B cell (primary cell): ENCODE measurements at places on chromosomes 6 and 20.
A peak's percentile ranks its signal among the peaks of the same experiment; 100 is the strongest.

- no peak for DNase-seq
Observed at GRCh38 chr20:47319517-47320252, 36.8 kb downstream of the ZMYND8 start.

DNA sequence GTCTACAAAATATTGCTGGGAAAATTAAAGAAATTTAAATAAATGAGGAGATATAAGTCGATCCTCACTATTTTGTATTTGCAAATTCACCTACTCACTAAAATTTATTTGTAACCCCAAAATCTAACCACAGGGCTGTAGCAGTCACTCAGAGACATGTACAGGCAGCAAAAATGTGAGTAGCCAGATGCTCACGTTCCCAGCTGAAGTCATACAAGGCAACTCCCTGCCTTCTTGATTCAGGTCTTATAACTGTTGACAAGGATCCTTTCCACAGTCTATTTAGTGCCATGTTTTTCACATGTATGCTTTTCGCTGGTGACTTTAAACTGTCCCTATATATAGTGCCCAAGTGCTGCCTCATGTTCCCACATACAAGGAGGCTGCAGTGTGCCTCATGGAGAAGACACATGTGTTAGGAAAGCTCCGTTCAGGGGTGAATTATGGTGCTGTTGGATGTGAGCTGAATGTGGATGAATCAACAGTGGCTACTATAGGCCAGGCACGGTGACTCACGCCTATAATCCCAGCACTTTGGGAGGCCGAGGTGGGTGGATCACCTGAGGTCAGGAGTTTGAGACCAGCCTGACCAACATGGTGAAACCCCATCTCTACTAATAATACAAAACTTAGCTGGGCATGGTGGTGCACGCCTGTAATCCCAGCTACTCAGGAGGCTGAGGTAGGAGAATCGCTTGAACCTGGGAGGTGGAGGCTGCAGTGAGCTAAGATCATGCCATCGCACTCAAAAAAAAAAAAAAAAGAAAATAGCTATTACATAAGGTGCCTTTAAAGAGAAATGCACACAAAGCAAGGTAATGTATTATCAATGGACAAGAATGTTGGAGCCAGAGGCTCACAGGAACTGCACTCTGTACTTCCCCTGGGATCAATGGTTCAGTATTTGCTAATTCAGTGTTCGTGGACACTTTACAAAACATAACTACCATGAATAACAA, 55.3 kb downstream of the STK35 start:
- no peak for DNase-seq

DNA sequence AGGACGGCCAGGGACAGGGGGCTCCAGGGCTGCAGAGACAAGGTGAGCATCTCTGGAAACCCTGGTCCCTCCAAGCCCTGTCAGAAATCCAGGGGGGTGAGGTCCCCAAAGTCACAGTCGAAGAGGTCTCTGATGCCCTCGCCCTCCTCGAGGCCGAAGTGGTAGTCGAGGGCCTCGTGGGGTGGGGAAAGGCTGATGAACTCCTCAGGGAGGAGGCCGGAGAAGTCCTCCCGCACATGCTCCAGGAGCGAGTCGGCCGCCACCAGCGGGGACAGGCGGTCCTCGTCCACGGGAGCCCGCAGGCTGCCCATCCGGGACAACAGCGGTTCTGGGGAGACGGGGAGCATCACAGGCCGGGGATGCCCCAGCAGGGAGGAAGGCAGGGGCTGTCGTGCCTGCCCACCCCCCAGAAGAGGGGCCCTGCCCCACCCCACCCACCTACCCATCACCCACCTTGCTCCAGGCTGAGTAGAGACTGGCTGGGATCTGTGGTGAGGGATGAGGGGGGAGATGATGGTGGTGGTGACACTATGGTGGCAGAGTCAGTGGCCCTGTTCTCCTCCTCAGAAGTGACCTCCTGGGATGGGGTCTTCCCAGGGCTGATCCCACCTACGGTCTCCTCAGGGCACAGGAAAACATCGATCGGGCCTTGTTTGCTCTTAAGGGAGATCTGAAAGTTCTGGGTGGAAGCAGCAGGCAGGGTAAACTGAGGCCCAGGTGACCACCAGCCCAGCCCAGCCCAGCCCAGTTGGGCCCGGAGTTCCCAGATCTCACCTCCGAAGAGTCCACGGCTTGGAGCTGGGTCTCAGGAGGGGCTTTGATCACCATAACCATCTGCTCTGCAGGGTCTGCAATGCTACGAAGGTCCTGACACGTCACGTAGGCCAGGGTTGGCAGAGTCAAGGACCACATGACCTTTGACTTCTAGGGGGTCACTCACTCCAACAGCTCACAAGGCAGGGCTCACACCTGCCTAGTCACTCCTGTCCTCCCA, 2.7 kb upstream of the NECAB3 start:
- no peak for DNase-seq

DNA sequence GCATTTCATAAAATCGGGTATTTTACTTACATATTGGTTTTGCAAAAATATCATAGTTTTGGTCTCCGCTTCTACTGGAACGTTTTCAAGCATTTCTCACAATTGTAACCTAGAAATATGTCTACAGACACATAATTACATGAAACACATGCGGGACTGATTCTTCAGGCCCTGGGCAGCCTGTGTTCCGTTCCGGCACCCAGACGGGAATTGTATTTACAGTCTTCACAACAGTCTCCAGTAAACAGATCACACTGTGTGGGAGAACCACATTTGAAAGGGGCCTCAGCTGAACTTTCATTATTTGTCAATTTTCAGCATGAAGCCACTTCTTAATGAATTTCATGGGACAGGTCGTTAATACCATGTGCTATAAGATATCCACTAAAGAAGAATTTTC, 196.9 kb downstream of the DST start:
- DNase-seq: no peak

DNA sequence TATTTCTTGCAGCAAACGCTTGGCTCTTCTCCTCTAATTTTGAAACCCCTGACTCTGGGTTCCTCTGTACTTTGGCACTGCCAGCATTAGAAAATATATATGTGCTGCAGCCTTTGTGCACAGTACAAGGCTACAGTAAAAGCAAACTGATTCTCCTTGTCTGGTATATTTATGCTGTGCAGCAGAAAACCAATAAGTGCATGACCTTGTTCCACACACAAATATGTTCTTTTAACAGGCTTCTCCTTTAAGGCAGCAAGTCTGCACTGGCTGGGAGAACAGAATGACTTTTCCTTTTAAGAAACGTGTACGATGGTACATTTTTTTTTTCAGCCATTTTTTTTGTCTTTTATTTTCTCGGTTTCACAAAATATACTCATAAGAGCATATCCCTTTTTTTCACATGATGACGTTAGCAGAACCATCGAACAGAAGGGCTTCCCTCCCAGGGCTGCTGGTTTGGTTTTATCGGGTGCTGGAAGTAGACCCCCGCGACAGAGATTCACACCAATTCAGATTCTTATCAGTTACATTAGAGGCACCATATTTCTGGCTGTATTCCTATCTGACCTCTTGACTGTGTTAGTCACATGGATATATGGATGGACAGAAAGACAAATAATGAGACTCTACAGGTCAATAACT, 129.9 kb upstream of the ARID1B start:
- DNase-seq: peak; percentile 24

DNA sequence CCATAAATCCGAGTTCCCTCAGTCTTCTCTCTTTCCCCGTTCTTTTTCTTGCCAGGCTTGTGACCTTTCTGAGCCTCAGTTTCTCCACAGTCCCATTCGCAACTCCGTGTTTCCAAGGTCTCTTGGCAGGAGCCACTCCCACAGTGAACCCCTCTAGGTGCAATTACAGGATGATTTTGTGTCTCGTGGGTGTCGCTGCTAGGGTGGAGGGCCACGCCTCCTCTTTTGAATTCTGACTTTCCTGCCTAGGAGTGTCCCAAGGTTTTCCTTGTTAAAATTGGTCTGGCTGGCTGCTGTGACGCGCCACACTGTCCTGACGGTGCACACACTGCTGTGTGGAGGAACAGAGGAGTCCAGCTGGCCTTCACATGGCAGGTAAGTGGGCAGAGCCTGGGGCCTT, at the start of gene TGM6:
TSS of gene TGM6 (plus strand) at position 301 of the 400 bp plus-strand sequence. CDS start at position 369, 68 bp downstream.
- no peak for DNase-seq

DNA sequence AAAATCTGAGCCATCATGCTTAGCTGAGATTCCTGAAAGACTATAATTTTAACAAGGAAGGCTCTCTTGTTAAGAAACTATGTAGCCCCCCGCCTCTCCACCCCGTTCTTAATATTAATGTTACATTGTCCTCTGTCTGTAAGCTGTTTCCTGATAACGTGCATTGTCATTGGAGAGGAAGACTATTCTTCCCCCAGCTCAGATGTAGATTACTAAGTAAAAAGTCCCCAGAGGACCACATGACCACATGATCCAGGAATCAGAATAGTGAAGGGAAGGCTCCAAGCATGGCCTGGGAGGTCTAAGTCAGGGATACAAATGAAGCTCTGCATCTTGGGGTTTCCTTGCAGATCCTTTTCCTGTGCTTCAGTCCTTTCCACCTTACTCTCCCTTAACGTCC, 106.4 kb downstream of the JARID2 start:
- DNase-seq: no peak

- DNase-seq: peak; percentile 77
Observed at GRCh38 chr6:113873043-113873667, 16.0 kb downstream of the MARCKS start.

DNA sequence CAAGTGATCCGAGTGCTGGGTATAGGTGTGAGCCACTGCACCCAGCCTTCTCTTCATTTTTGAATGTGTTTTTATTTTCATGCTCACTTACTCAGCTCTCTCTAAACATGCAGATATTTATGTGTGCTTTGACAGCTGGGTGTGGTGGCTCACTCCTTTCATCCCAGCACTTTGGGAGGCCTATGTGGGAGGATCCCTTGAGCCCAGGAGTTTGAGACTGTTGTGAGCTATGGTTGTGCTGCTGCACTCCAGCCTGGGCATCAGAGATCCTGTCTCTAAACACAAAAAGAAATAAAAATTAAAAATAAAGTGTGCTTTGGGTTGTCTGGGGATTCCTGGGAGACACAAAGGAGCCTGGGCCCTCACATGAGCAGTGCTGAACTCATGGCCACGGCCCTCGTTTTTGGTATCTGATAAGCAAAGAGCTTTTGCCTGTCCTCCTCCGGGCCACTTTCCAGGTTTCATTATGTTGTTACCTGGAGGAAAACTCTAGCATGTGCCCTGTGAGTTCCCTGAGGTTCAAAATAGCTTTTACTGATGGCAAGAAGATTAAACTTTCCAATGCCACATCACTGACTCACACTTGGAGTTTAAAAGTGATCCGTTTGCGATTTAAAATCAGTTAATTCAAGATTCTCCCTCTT, 78.5 kb downstream of the CD164 start:
- no peak for DNase-seq

- no peak for DNase-seq
Observed at GRCh38 chr6:149852881-149853280, 11.3 kb downstream of the LRP11 start.
